GM18507 (cell line): ENCODE measurements at places on chromosomes 7 and 10.

DNA sequence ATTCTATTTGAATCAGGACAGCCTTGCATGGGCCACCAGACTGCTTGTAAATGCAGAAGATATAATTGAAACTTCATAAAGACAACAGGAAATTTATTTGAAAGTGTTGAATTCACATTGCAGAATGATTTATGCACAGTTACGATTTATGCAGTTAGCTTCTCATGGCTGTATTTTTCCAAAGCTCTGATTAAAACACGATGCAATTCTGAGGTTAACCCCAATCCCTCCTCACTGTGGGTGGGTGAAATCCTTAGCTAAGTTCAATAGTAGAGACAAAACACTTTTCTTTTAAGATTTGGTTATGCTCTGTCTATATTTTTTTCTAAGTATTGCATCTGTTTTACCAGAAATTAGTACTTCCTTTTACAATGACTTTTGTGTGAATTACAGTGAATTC lies 728.8 kb upstream of the IGFBP3 start:
- DNase-seq = no peak

DNA sequence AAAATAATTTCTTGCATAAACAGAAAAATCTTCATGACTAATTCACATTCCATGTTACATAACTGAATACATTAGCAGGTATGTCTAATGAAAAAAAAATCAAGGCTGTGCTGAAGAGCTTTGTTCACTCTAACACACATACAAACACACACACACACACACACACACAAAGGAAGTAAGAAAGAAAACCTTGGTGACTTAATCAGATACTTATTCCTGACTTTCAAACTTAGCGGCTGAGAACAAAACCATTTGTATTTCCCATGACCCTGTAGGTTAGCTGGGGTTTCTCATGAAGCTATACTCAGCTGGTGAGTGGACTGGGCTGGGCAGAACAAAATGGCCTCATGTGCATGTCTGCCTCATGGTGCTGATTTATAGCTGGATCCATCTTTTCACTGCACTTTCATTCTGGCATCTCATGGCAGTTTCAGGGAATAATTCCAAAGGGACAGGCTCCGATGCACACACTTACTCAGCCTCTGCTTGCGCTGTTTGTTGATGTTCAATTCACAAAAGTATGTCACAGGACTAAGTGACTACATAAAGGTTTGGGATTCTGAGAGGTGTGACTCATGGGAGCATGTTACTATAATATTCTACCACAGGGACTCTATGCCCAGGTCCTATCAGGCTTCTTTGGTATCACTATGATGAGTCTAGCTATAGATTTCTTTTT lies 161.2 kb downstream of the PCLO start:
- no peak for DNase-seq

GRCh38 chr10:29533696-29534285 lies 101.0 kb downstream of the SVIL start:
- no peak for DNase-seq

- DNase-seq = no peak
These were observed 41.8 kb upstream of the RABGEF1 start for GRCh38 chr7:66698652-66699205.

DNA sequence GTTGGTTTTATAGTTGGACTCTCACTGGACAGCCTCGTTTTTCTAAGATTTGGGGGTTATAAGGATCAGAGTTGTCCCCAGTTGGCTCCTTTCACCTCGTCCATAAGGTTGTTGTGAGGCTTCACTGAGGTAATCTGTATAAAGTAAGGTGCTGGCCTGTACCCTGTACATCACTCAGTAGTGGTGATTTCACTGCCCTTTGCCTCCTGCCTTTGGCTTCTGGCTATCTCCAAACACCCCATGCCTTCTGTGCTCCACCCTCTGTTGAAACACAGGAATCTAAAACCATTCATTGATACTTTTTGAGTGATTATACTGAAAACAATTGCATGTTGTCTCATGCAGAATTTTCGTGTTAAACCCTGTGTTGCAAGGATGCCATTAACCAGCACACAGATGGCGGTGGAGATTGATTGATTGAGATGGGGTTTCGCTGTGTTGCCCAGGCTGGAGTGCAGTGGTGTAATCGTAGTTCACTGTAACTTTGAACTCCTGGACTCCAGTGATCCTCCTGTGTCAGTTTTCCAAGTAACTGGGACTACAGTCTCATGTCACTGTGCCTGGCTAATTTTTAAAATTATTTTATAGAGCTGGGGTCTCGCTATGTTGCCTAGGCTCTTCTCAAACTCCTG lies 55.0 kb downstream of the KAT6B start:
- DNase-seq = no peak

DNA sequence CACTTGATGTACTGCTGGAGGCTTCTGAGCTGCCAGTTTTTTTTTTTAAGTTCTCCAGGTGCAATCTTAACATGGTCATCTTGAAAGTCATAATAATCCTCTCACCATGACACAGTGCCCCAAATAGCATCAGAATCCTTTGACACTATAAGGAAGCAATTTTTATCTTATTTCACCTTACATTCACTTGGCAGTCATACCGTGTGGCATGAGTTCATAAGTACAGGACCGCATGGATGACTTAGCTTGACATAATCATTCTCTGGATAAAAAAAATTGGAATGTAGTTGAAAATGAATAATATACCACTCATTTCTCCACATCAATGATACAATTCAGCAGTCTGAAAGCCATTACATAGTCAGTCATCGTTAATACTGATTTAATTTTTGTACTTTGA lies 25.6 kb upstream of the TMEM196 start:
- DNase-seq = no peak

GRCh38 chr10:106914016-106914415 lies 250.5 kb downstream of the SORCS1 start:
- no peak for DNase-seq

GRCh38 chr10:1003884-1004670 lies 15.8 kb downstream of the GTPBP4 start:
- DNase-seq = no peak

GRCh38 chr10:103083266-103083976 lies 109.7 kb downstream of the NT5C2 start:
- no peak for DNase-seq
